ENCODE measurements at places on chromosomes 5 and 9. TPM values are rescaled to one million over a fixed set of nuclear protein-coding genes. Genes with fewer than 3 reads are reported as not detected.

DNA sequence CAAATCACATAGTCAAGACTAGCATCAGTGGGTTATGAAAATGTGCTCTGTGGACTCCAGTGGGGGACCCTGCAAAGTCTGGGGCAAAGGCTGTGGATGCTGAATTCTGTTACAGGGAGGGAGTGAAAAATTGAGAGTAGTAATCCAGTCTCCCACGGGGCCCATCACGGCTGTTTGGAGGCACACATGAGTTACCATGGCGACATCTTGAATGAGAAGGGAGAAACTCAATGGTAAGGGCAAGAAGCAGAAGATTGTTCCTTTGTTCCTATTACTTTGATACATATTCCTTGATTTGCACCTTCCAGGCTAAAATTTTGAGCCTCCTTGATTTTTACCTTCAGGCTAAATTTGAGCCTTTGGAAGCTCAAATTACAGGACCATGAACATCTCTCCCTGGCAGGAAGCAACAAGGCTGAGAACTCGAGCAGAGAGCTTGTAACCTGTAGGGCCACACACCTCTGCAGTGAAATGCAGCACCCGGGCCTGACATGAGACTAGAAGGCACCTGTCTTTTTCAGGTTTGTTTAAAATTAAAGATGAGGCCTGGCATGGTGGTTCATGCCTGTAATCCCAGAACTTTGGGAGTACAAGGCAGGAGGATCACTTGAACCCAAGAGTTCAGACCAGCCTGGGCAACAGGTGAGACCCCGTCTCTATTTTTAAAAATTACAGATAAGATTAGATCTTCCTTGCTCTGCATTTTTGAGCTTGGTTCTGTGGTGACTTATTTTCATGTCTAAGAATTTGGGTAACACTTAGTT lies 31.0 kb upstream of the ZFR start:
- no peak for DNase-seq

The C7 gene
- total RNA-seq, result 47.7 TPM

The PJA2 gene
- 50.0 TPM for total RNA-seq

The RASGRF2 gene
- total RNA-seq, result 2.6 TPM

DNA sequence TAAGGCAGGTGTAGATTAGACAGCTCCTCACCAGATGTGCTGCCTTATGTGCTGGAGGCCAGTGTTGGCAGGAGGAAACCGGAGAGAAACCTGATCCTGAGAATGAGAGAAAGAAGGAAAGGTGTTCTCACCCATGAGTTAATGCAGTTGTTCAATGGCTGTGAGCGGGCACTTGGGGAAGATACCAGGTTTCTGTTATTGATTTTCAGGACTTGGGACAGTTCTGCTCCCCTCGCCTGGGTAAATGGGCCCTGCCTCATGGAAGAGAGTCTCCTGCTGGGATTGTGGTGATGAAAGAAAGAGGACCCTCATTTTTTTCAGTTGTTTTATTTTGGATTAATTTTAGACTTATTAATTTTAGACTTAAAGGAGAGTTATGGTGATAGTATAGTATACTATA lies 59.5 kb downstream of the EGFLAM start:
- DNase-seq, result no peak

The OLFML2A gene
- total RNA-seq, result 30.3 TPM

Measured in lower leg skin (tissue), 4 donors.